ENCODE measurements at places on chromosomes 3 and 15.

- no peaks in the 10 kb centered on the region for H3K4me1 ChIP-seq
- H3K27ac ChIP-seq = no peak overlapping the region
- H3K4me3 ChIP-seq = no peak overlapping the region
- H3K36me3 ChIP-seq = no peaks in the 10 kb centered on the region
- DNase-seq = no peak
- H3K27me3 ChIP-seq = no peaks in the 10 kb centered on the region
Observed at GRCh38 chr3:44833394-44833793, 28.3 kb upstream of the TMEM42 start.

DNA sequence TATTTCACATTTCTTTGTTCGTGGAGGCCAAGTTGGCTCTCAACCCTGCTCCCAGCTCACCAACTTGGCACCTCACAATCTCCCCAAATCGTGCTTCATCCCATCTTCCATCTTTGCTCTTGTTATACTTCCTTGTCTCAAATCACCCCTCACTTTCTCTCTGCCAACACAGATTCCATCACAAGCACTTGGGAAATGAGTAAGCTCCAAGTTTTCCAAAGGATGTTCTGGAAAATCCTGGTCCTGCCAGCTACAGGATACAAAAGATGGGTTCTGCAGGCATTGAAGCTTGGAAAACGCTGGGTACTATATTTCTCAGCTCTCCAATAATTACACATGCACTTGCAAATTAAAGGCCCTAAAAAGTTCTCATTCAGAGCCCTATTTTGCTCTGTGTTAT is 4.1 kb upstream of the TM4SF4 start:
- DNase-seq = no peak
- no peaks in the 10 kb centered on the region for H3K27me3 ChIP-seq
- H3K36me3 ChIP-seq = no peaks in the 10 kb centered on the region
- H3K4me3 ChIP-seq = no peak overlapping the region
- H3K4me1 ChIP-seq = peaks cover 9% of the 10 kb centered on the region
- H3K27ac ChIP-seq = no peak overlapping the region

DNA sequence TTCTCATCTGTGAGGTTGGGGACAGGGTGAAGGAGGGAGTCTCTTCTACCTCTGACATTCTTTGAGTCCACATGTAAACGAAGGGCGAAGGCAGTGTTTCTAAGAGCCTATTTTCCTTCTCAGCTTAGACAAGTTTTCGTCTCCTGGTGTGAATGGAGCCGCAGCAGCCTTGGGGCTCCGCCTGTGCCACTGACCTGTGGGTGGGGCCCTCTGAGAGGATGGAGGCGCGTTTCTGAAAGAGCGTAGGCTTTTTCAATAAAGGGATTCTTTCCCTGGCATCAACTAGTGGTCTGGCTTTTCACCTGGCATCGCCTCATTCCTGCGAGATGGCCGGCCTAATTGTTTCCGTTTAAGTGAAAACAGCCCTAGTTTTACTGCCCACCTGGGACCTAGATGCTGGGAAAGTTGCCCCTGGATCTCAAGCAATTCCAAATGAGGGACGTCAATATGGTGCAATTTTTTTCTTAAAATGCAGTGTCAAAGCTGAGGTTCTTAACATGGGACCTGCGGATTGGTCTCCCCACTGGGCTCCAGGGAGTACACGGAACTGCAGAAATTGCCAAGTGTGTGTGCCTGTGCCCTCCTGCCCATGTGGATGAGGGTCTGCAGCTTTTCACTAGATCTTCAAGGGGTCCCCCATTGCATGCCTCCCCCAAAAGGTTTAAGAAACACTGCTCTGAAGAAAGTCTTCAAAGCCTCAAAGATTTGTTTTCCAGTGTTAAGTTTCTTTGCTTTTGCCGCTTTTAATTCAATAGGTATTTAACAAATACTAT is 958 bp downstream of the GLDN start:
- H3K27me3 ChIP-seq = no peaks in the 10 kb centered on the region
- H3K4me3 ChIP-seq = no peak overlapping the region
- no peaks in the 10 kb centered on the region for H3K4me1 ChIP-seq
- no peaks in the 10 kb centered on the region for H3K36me3 ChIP-seq
- DNase-seq = no peak
- no peak overlapping the region for H3K27ac ChIP-seq

- DNase-seq = no peak
- H3K27me3 ChIP-seq = no peaks in the 10 kb centered on the region
- no peaks in the 10 kb centered on the region for H3K36me3 ChIP-seq
- no peak overlapping the region for H3K4me3 ChIP-seq
Observed at GRCh38 chr15:74682954-74683353, 12.9 kb downstream of the EDC3 start.

GRCh38 chr3:147359177-147360050 is 46.9 kb downstream of the ZIC4 start:
- H3K4me3 ChIP-seq = no peak overlapping the region
- H3K4me1 ChIP-seq = no peaks in the 10 kb centered on the region
- peaks cover 7% of the 10 kb centered on the region for H3K27me3 ChIP-seq
- DNase-seq = no peak
- no peaks in the 10 kb centered on the region for H3K36me3 ChIP-seq

DNA sequence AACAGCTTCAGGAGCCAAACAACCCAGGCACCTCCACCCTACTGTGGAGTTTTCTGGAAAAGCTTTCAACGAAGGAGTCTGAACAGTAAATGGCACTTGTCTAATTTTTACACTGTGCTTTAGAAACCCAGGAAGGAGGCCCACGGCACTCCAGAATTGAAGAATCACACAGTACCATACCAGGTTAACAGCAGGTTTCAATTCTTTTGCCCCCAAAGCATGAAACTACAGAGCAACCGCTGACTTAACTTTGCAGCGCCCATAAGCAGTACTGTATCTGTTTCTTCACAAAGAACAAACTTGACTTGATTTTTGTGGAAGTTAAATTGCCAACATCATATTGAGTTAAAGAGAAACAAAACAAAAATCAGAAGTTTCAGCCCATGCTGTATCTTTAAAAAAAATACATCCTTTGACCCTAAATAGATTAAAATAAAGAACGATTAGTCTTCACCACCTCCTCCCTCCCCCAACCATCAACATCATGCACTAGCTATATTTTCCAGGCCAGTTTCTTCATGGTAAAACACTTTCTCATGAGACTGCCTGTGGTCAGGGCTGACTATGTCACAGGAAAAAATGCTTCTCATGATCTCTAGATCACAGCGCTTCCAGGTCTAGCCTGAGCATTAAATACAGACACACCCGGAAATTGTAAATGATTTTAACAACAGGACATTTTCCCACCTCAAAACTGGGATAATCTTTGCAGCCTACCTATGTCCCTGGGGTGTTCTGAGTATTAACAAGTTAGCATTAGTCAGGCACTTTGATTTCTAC is 456.3 kb downstream of the FOXP1 start:
- H3K4me1 ChIP-seq = no peaks in the 10 kb centered on the region
- H3K4me3 ChIP-seq = peak overlapping the region; percentile 3
- no peaks in the 10 kb centered on the region for H3K27me3 ChIP-seq

- H3K27me3 ChIP-seq = no peaks in the 10 kb centered on the region
- no peak for DNase-seq
- H3K4me3 ChIP-seq = no peak overlapping the region
- H3K36me3 ChIP-seq = no peaks in the 10 kb centered on the region
- H3K27ac ChIP-seq = no peak overlapping the region
- H3K4me1 ChIP-seq = no peaks in the 10 kb centered on the region
Observed at GRCh38 chr3:106048946-106049481, 180.2 kb upstream of the CBLB start.

DNA sequence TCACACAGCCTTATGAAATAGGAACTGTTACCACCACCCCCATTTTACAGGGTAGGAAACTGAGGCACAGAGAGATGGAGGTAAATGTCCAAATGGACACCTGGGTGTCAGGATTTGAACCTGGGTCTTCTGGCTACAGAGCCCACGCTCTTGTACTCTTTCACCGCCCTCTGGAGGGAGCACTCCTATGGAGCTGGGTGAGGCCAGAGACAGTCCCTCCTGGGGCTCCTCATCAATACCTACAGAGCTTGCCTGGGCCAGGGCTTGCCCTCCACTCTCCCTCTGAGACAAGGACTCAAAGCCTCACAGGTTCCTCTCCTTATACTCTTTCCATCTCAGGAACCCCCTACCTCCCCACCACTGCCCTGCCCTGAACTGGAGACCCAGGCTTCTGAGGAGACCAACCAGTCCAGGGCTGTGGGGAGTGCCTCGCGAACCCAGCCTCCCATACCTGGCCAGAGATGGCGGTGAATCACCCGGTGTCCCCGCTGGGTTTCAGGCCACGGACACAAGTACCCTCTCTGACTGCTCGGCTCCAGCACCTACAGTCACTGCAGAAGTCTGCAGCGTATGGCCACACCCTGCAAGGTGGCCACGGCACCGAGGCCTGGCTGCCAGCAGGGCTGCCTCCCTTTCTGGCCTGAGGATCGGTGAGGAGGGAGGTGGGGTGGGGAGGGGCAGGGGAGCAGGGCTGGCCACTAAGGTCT is 22.1 kb upstream of the ATP2B2 start:
- H3K27ac ChIP-seq = no peak overlapping the region
- no peak for DNase-seq
- H3K36me3 ChIP-seq = no peaks in the 10 kb centered on the region
- H3K27me3 ChIP-seq = no peaks in the 10 kb centered on the region
- no peaks in the 10 kb centered on the region for H3K4me1 ChIP-seq
- no peak overlapping the region for H3K4me3 ChIP-seq

- no peak overlapping the region for H3K4me3 ChIP-seq
- no peak overlapping the region for H3K27ac ChIP-seq
- no peaks in the 10 kb centered on the region for H3K4me1 ChIP-seq
- no peaks in the 10 kb centered on the region for H3K36me3 ChIP-seq
Observed at GRCh38 chr3:28326458-28326926, 22.0 kb upstream of the ZCWPW2 start.

DNA sequence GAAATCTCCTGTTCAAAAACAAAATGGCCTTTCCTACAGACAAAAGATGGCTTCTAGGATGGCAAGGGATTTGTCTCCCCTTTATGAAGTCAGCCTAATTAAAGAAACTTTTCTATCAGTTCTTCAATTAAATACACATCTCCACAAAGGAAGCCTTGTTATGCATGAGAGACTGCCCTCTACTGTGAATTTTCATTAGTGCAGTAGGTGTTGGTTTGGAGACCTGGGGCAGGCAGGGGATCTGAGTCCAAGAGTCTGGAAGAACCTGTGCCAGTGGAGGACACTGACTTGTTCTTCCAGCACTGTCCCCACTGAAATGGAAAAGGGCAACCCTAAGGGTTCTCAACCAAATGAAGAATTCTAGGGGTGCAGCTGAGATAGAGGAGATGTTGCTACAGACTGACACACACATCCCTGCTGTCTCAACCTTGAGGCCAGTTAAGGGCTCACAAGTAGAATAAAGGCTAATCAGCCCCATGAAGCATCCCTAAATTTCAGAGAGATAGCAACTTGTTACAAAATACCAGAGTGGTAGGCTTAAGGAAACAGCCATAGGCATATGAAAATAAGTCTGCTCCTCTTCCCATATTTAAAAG is 174.0 kb upstream of the PRICKLE2 start:
- no peak overlapping the region for H3K4me3 ChIP-seq
- DNase-seq = peak; percentile 28
- H3K36me3 ChIP-seq = no peaks in the 10 kb centered on the region
- H3K4me1 ChIP-seq = peaks cover 13% of the 10 kb centered on the region
- no peaks in the 10 kb centered on the region for H3K27me3 ChIP-seq
- H3K27ac ChIP-seq = peak overlapping the region; percentile 66

DNA sequence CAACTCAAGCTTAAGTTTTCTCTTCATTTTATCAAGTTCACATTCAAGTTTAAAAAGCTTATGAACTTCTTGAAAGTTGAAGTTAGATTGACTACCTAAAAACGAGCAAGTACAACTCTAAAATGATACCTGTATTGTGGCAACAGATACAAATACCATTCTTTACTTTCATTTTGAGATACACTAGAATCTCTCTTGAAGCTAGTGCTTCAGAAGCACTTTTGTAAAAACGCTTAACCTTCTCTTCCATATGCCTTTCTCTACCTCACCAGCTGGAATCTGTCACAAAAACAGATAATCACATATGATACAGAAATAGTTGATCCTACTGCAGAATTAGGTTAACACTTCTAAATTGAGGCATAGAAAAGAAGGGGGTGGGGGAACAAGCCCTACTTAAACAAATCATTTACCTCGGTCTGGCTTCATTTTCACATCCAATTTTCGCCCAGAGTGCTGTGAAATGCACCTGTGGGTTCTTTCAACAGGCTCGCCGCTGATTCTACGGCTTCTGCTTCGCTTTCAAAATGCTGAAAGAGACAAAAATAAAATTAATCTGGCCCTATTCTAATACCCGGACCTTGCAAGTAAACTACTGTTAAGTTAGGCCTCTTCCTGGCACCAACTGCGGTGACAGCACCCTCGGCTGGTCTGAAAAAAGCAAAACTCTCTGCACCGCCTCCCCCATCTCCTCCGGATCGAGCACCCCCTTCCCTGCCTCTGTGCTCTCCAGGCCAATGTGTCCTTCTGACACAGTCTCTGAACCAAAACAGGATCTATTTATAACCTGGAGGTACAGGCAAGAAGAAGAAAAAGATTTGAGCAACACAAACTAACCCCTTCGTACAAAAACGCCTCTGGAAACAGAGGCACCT is 1.4 kb downstream of the ATOSA start:
- peak overlapping the region; percentile 99 for H3K27ac ChIP-seq
- H3K4me3 ChIP-seq = peak overlapping the region; percentile 67
- no peaks in the 10 kb centered on the region for H3K36me3 ChIP-seq
- DNase-seq = peak; percentile 69

DNA sequence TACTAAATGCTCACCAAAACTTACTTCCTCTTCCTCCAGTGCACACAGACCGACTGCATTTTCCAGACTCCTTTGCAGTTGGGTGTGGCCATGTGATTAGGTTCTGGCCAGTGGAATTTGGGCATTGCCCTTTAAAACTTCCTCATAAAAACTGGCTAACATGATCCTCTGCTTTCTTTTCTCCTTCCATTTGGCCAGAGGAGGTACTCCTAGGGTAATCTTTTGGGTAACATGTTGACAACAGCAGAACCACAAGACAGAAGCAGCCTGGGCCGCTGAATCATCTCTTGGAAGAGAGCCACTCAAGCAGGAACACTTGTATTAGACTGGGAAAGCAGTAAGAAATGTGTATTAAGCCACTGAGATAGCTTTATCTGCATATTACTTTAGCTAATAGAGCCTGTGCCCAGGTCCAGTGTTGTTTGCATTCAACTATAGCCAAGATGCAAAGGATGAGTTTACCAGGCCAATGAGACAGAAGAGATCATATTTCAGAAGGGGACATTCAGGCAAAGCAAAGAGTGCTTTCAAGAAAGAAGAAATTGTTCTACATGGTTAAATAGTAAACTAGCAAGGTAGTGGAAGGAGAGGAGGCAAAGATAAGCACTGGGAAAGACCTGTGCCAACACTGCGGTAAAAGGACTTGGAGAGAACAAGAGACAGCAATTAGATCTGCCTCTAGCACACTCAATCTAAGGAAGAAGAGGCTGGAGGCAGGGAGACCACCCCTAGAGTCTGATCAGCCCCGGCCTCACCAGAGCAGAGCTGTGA is 79.8 kb downstream of the PLCH1 start:
- DNase-seq = peak; percentile 64
- peak overlapping the region; percentile 71 for H3K27ac ChIP-seq
- H3K4me1 ChIP-seq = no peaks in the 10 kb centered on the region
- no peaks in the 10 kb centered on the region for H3K27me3 ChIP-seq
- H3K4me3 ChIP-seq = no peak overlapping the region

GRCh38 chr3:158774965-158775364 is 26.9 kb upstream of the MFSD1 start:
- no peak overlapping the region for H3K4me3 ChIP-seq
- peak overlapping the region; percentile 53 for H3K27ac ChIP-seq
- no peaks in the 10 kb centered on the region for H3K27me3 ChIP-seq
